ENCODE measurements at places on chromosomes 11 and 22. TPM values are rescaled to one million over a fixed set of nuclear protein-coding genes. Genes with fewer than 3 reads are reported as not detected.
A peak's percentile ranks its signal among the peaks of the same experiment; 100 is the strongest.

C11orf42 gene
- not detected for total RNA-seq

LGALS12 gene
- not detected for total RNA-seq

MPPED2 gene
- total RNA-seq, result not detected

WNT7B gene
- 89.1 TPM for total RNA-seq

DNA sequence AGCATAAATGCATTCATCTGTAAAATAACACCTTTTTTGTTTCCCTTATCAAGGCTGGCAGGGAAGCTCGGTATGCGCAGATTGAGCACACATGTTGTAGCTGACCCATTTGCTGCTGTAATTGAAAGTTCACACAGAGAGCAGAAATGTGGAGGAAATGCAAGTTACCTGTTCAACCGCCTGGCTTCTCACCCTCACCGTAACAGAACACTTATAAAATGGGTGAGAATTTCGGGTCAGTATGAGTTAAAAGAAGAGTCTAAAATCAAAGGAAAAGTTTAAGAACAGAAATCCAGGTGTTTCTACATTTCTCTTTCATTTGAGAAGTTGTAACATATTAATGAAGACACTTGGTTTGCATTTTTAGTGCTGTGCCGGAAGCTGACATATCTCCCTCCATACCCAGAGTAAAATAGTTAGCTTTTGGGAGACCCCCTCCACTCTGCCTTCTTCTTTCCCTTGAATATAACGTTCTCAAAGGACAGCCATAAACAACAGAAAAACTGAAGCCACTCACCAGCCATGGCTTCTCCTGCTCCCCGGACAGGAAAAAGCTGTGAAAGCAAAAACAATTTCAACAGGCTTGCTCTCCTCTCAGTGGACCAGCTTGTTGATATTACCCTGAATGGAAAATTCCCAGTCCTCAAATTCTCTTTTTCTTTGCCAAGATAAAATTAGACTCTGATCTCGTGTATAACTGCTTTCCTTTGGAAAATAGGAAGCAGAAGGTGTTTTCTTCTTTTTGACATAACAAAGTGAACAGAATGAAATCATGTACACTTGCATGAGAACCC is at the start of gene CASP12:
Gene CASP12 (minus strand): TSS at position 570 of the 794 bp plus-strand sequence.
- DNase-seq, result no peak

DNA sequence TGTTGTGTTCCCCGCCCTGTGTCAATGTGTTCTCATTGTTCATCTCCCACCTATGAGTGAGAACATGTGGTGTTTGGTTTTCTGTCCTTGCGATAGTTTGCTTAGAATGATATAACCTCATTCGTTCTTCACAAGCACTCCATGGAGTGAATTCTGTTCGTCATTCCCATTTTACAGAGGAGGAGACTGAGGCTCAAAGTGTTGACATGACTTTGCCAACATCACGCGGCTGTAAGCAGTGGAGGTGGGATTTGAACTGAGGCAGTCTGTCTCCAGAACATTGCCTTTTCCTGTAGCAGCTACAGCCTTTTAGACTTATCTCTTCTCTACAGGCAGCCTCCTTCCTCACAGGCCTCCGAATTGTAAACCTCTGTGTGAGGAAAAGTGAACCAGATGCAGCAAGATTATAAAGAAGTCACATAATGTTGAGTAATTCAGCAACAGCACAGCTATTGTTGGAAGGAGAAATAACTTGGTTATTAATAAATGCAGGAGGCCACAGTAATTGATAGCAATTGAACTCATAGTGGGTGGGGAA is 74.6 kb downstream of the MYO18B start:
- DNase-seq, result no peak

DNA sequence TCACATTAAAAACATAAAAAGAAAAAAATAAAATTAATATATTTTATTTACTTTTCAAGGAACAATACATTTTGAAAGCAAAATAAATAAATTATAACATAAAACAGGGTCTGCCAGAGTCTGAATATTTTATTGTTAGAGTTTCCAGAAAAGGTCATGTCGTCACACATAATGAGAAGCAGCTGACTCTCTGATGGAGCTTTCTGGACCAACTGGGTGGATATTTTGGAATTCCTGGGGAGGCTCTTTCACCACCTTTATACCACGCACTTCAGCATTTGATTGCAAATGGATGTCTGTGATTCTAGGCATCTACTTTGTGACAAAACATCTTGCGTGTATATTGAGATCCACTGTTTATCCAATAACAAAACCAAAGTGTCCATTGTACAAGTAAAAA is 455.0 kb upstream of the CCDC179 start:
- DNase-seq, result no peak

DNA sequence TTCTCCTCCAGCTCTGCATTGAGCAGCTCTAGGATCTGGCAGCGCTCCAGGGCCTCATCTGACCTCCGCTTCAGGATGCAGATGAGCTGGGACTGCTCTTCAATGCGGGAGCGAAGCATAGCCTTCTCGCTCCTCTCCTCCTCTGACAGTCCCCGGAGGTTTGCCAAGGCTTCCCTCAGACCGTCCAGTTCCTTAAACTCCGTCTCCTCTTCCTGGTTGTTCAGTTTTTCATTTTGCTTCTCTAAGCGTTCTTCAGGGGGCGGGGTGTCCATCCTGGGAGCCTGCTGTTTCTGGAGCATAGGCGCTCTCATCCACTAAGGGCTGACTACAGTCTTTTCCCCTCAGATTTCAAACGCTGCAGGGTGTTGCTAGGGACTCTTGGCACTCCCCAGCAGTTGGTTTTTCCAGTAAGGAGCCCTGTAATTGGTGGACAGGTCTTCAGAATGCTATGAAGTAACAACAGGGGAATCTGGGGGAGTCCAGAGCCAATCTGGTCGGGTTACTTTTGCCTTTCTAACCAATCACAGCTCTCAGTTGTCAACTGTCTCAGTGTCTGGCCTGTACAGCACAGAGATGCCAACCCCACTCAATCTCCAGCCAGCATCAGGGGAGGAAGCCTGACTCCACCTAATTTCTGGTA is at the start of gene CCDC89:
Gene CCDC89 (minus strand): TSS at position 376 of the 640 bp plus-strand sequence. CDS start 65 bp downstream, at position 311.
- peak; percentile 96 for DNase-seq

- no peak for DNase-seq
Measured at GRCh38 chr22:19110646-19111045, 11.6 kb downstream of the DGCR2 start.

- no peak for DNase-seq
Measured at GRCh38 chr11:63705526-63705925, 24.2 kb downstream of the RTN3 start.

- DNase-seq, result no peak
Measured at GRCh38 chr11:103961010-103961409, 75.4 kb upstream of the DDI1 start.
